ENCODE measurements at places on chromosomes 3 and 15. TPM values are rescaled to one million over a fixed set of nuclear protein-coding genes. Genes with fewer than 3 reads are reported as not detected.

Gene NTRK3
- total RNA-seq = 21.9 TPM

Gene ROPN1B
- not detected for total RNA-seq

Gene LRTM1
- total RNA-seq = not detected

Gene POLQ
- 6.3 TPM for total RNA-seq

Gene GABRG3
- 0.12 TPM for total RNA-seq

Gene NPHP3
- 8.9 TPM for total RNA-seq

Gene HDDC3
- 34.3 TPM for total RNA-seq

Gene STAG1
- total RNA-seq = 8.0 TPM

Gene FOXL2NB
- total RNA-seq = 0.89 TPM

Gene TEX9
- total RNA-seq = 5.0 TPM

Gene ECE2
- total RNA-seq = not detected

Gene ZNF35
- 4.5 TPM for total RNA-seq

Gene RBP2
- total RNA-seq = not detected

Gene IL12A
- total RNA-seq = 0.59 TPM

Gene ATP11B
- total RNA-seq = 10.4 TPM

Gene CIDEC
- total RNA-seq = 10.4 TPM

Gene CTXN2
- total RNA-seq = 0.05 TPM

Gene PLA2G4E
- not detected for total RNA-seq

Gene CHRNA5
- 34.6 TPM for total RNA-seq

Gene TMEM212
- total RNA-seq = not detected

Gene GPR87
- 1.7 TPM for total RNA-seq

Gene NRROS
- not detected for total RNA-seq

Gene TP63
- total RNA-seq = 0.37 TPM

Gene DLL4
- 0.65 TPM for total RNA-seq

Gene CSPG4
- 0.06 TPM for total RNA-seq

Gene EBLN2
- 0.67 TPM for total RNA-seq

Gene CNTN3
- total RNA-seq = not detected

Gene MKRN3
- 2.8 TPM for total RNA-seq

Gene SPTBN5
- total RNA-seq = 0.24 TPM

Gene CNTN4
- total RNA-seq = not detected

Gene NSUN3
- total RNA-seq = 8.3 TPM

Gene CMTM8
- 10.5 TPM for total RNA-seq

Gene KBTBD13
- total RNA-seq = not detected

Gene AGBL1
- total RNA-seq = not detected

Gene WDR73
- 38.6 TPM for total RNA-seq

Gene TLR9
- 0.05 TPM for total RNA-seq
